ENCODE measurements at places on chromosomes 5 and 9.

DNA sequence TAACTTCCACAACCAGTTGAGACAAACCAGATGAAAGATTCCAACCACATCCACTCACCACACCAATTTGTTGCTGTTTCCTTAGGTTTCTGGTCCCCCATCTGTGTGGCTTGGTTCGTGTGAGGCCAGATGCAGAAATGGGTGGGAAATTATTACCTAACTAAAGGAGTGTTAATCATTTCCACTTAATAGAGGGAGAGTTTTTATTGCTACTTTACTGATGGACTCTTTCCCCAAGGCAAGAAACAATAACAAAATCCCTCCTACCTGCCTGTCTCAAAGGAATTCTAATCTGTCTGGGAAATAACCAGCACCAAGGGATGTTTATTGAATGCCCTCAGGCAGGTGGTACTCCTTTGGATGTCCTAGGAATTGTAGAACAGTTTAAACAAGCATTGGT, 76.3 kb downstream of the TMEM167A start:
- no peak for DNase-seq

GRCh38 chr5:181037365-181037861, 2.7 kb upstream of the BTNL9 start:
- DNase-seq = no peak

DNA sequence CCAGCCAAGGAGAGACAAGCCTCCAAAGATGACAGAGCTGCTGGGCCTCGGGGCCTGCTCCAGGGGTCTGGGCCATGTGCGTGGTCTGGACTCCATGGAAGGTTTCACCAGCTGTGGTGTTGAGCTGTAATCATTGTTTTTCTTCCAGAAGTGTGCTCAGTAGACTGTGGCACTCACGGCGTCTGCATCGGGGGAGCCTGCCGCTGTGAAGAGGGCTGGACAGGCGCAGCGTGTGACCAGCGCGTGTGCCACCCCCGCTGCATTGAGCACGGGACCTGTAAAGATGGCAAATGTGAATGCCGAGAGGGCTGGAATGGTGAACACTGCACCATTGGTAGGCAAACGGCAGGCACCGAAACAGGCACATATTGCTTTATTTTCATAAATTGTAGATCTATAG, 164.8 kb upstream of the WWC1 start:
- DNase-seq = no peak

- DNase-seq = no peak
Measured at GRCh38 chr9:87515006-87515405, 17.3 kb downstream of the DAPK1 start.

GRCh38 chr5:41735213-41735612, 135.0 kb downstream of the OXCT1 start:
- DNase-seq = no peak
